Mucosa of descending colon (tissue), 3 donors: ENCODE measurements at places on chromosomes 11 and 22. TPM values are rescaled to one million over a fixed set of nuclear protein-coding genes. Genes with fewer than 3 reads are reported as not detected.

Gene EXPH5
- 22.4 TPM for total RNA-seq

Gene SCARF2
- total RNA-seq = 3.0 TPM

Gene PGGHG
- 29.7 TPM for total RNA-seq

Gene RPS19BP1
- total RNA-seq = 77.7 TPM

Gene STARD10
- total RNA-seq = 306 TPM
